ENCODE measurements at places on chromosomes 4 and X. TPM values are rescaled to one million over a fixed set of nuclear protein-coding genes. Genes with fewer than 3 reads are reported as not detected.

GRCh38 chr4:121397941-121398601 is 17.3 kb upstream of the QRFPR start:
- H3K4me1 ChIP-seq, result no peaks in the 10 kb centered on the region
- DNase-seq, result no peak
- H3K4me3 ChIP-seq, result no peak overlapping the region
- no peaks in the 10 kb centered on the region for H3K27me3 ChIP-seq
- H3K27ac ChIP-seq, result no peak overlapping the region

DNA sequence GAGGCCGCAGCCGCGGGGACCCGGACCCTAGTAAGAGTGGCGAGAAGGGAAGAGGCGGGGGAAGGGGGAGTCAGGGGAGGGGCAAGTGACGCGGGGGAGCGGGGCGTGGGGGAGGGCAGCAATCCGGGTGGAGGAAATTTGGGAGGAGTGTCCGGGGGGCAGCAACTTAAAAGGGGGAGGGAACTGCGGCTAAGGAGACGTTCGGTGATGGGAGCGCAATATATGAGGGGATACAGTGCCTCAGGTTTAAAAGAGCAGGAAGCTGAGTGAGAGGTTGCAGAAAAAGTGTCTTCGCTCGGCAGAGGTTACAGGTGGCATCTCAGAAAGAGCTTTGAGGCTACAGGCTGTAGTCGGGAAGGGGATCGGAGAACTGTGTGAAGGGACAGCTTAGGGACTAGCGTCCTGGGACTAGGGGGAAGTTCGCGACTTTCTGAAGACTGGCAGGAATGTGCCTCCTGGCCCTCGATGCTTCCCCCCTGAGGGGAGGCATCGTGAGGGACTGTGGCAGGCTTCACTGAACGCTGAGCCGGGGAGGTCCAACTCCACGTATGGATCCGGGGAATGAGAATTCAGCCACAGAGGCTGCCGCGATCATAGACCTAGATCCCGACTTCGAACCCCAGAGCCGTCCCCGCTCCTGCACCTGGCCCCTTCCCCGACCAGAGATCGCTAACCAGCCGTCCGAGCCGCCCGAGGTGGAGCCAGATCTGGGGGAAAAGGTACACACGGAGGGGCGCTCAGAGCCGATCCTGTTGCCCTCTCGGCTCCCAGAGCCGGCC is 519 bp downstream of the FOXO4 start:
- no peak overlapping the region for H3K27ac ChIP-seq
- no peaks in the 10 kb centered on the region for H3K27me3 ChIP-seq
- H3K36me3 ChIP-seq, result no peaks in the 10 kb centered on the region
- H3K4me1 ChIP-seq, result no peaks in the 10 kb centered on the region

DNA sequence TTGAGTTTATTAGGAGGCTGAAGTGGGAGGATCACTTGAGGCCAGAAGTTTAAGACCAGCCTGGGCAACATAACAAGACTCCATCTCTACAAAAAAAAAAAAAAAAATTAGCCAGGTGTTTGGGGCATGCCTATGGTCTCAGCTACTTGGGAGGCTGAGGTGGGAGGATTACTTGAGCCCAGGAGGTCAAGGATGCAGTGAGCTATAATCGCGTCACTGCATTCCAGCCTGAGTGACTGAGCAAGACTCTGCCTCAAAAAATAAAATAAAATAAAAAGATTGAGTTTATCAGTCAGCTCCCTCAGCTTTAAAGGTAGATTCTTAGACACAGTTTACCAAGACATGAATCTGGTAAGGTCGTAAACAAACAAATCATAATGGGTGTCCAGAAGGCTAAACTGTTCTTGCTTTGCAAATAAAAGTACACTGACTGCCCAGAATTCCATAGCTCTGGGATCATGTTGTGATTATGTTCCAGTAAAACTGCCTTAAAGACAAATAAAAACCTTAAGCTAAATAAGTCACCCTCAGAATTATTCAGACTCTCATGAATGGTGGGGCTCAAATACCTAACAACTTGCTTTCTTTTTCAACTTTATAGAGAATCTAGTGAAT is 18.7 kb downstream of the APOO start:
- no peak overlapping the region for H3K4me3 ChIP-seq
- no peak for DNase-seq
- peaks cover 9% of the 10 kb centered on the region for H3K4me1 ChIP-seq
- H3K27ac ChIP-seq, result no peak overlapping the region
- no peaks in the 10 kb centered on the region for H3K27me3 ChIP-seq
- H3K36me3 ChIP-seq, result no peaks in the 10 kb centered on the region

DNA sequence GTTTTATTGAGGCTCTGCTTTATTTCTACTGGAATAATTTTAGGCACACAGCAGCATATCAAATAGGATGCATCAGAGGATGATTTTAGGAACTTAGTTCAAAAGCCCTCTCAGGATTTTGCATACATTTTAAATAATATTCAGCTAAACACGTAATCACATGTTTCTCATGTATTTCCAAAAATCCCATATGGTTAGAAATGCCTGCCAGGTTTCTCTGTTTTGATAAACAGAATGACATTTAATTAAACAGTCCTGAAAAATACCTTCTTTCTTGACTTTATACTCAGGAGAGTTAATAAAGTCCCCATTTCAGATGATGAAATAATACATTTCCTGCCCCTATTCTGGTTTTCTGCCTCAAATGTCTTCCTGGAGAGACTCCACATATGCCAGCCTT is 86.5 kb upstream of the AMELX start:
- DNase-seq, result no peak
- no peaks in the 10 kb centered on the region for H3K27me3 ChIP-seq
- no peak overlapping the region for H3K4me3 ChIP-seq
- H3K27ac ChIP-seq, result no peak overlapping the region
- no peaks in the 10 kb centered on the region for H3K36me3 ChIP-seq

DNA sequence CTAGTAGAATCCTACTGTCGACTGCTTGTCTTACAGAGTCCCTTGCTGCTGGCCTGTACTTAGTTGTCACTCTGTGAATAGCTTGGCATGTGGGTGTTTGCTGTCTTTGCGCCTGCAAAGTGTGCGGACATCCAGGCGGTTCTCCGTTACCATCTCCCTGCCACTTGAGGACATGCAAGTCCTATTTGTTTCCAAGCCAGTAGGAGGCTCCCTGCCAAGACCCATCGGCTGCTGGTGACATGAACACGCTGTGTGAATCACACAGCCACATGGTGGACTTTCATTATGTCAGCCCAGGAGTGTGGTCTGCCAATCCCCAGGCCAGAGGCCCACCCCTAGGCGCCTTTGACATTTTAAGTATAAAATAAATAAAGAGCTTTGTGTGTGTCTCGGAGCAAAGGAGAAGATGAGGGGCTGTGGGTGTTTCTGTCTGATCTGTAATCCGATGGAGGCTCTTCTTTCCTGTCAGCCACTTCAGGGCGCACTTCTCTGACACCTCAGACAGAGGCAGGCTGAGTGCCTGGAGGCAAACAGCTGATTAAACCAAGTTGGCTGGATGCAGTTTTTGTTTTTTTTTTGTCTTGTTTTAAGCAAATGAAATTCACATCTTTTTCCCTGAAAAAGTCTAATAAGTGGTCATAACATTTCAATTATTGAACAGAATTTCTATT is 51.5 kb downstream of the ALPK1 start:
- no peak overlapping the region for H3K4me3 ChIP-seq
- H3K4me1 ChIP-seq, result peaks cover 28% of the 10 kb centered on the region
- peak; percentile 63 for DNase-seq
- H3K36me3 ChIP-seq, result no peaks in the 10 kb centered on the region
- no peaks in the 10 kb centered on the region for H3K27me3 ChIP-seq
- H3K27ac ChIP-seq, result no peak overlapping the region

MMRN1 gene
- total RNA-seq, result 0.11 TPM

RHOXF2 gene
- total RNA-seq, result not detected

MORC4 gene
- total RNA-seq, result 21.2 TPM

ARMCX4 gene
- 12.0 TPM for total RNA-seq

GRCh38 chr4:153464068-153464467 is 2.1 kb upstream of the TMEM131L start:
- no peak overlapping the region for H3K4me3 ChIP-seq
- no peaks in the 10 kb centered on the region for H3K36me3 ChIP-seq
- H3K27ac ChIP-seq, result no peak overlapping the region
- peak; percentile 44 for DNase-seq
- H3K27me3 ChIP-seq, result no peaks in the 10 kb centered on the region

FGFBP2 gene
- not detected for total RNA-seq

WAS gene
- total RNA-seq, result 1.1 TPM

DNA sequence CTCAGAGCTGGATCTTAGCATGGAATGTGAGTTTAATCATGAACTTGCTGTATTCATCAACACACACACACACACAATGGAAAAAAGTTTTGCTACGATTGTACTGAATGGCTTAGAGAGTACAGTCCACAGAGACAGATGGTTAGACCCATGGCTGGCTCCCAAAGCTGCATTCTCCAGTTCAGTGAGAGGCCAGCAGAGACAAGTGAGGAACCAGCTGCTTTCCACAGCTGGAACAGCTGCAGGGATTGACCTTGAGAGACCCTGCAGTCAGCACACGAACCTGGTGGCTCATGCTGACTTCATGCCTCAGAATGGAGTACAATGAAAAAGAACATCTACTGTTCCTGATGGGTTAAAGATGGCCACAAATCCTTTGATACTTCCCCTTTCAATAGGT is 94.5 kb downstream of the DHX15 start:
- no peak overlapping the region for H3K4me3 ChIP-seq
- no peaks in the 10 kb centered on the region for H3K36me3 ChIP-seq
- H3K4me1 ChIP-seq, result no peaks in the 10 kb centered on the region
- DNase-seq, result no peak

- DNase-seq, result peak; percentile 18
- H3K27me3 ChIP-seq, result no peaks in the 10 kb centered on the region
- no peak overlapping the region for H3K4me3 ChIP-seq
- H3K4me1 ChIP-seq, result peaks cover 22% of the 10 kb centered on the region
- H3K27ac ChIP-seq, result no peak overlapping the region
- H3K36me3 ChIP-seq, result no peaks in the 10 kb centered on the region
Measured at GRCh38 chrX:18348047-18348446, 6.4 kb downstream of the SCML2 start.

- H3K36me3 ChIP-seq, result no peaks in the 10 kb centered on the region
- no peak for DNase-seq
- H3K27me3 ChIP-seq, result no peaks in the 10 kb centered on the region
Measured at GRCh38 chr4:128291096-128291495, 3.5 kb upstream of the PGRMC2 start.

PSAPL1 gene
- total RNA-seq, result not detected

DNA sequence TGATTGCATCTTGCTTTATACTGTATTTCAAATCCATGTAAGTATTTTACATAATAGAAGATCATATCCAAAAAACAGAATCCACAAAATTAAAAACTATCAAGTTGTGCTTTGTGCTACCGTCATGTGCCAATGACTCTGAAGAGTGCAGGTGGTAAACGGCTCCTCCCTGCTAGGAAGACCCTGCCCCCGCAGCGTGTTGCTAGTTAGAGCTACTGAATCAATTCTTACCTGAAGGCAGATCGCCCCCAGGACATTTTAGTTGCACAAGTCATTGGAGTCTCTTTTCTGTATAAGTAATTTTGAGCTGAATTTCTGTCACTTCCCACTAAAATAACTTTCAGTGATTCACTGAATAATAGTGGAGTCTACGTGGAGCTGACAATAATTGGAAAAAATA is 599.5 kb upstream of the ZFP42 start:
- no peak for DNase-seq
- no peak overlapping the region for H3K4me3 ChIP-seq
- no peak overlapping the region for H3K27ac ChIP-seq
- H3K36me3 ChIP-seq, result no peaks in the 10 kb centered on the region

DNA sequence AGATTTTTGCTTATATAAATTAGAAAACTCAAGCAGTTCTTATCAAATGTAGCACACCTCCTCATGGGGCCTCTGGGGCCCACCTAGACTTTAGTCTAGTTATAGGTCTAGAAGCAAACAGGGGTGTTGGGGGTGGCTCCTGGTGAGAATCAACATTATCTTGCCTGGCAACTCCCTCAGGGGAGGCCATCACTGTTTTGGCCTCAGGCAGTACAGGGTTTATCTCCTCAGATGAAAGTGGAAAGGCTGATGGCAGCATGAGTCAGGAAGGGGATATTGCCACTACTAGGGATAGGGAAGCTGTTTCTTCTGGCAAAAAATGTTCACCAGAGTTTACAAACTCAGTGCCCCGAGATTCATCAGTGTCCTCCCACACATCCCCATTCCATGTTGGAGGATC is 232.4 kb upstream of the BMP3 start:
- no peaks in the 10 kb centered on the region for H3K27me3 ChIP-seq
- H3K4me1 ChIP-seq, result no peaks in the 10 kb centered on the region
- no peaks in the 10 kb centered on the region for H3K36me3 ChIP-seq
- DNase-seq, result no peak
- H3K4me3 ChIP-seq, result no peak overlapping the region
- no peak overlapping the region for H3K27ac ChIP-seq
